ENCODE measurements at places on chromosomes 11 and 22.

DNA sequence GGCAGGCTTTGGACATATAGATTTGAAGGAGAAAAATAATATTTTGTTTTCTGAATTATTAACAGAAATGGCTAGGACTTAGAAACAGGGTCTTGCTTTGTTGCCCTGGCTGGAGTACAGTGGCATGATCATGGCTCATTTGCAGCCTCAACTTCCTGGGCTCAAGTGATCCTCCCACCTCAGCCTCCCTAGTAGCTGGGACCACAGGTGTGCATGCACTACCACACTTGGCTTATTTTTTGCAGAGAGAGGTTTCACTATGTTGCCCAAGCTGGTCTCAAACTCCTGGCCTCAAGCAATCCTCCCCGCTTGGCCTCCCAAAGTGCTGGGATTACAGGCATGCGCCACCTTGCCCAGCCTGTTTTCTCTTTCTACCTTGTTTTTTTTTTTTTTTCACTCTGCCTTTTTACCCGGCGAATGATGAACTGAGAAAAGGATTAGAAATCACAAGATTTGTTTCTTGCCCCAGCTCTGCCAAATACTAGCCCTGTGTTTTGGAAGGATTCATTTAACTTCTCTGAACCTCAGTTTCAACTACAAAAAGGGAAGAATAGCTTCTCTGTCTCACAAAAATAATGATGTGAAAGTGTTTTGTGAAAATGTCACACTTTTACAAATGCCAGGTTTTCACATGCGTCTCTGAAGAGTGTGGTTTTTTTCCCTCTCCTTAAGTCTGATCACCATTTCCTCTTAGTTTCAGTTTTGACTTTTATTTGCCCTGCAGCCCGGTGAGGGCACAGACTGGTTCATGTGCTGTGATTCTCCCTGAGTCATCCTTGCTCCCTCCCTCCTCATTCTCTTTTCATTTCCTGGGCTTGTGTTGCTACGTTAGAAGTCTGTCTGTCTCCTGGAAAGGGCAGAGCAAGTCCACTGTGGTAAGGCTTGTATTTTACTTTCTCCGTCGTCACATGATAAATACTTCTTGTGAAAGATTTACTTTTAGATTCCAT is 67.7 kb downstream of the BCL2L13 start:
- H3K4me1 ChIP-seq: peaks cover 15% of the 10 kb centered on the region
- H3K36me3 ChIP-seq: peaks cover 4% of the 10 kb centered on the region
- no peak for DNase-seq

DNA sequence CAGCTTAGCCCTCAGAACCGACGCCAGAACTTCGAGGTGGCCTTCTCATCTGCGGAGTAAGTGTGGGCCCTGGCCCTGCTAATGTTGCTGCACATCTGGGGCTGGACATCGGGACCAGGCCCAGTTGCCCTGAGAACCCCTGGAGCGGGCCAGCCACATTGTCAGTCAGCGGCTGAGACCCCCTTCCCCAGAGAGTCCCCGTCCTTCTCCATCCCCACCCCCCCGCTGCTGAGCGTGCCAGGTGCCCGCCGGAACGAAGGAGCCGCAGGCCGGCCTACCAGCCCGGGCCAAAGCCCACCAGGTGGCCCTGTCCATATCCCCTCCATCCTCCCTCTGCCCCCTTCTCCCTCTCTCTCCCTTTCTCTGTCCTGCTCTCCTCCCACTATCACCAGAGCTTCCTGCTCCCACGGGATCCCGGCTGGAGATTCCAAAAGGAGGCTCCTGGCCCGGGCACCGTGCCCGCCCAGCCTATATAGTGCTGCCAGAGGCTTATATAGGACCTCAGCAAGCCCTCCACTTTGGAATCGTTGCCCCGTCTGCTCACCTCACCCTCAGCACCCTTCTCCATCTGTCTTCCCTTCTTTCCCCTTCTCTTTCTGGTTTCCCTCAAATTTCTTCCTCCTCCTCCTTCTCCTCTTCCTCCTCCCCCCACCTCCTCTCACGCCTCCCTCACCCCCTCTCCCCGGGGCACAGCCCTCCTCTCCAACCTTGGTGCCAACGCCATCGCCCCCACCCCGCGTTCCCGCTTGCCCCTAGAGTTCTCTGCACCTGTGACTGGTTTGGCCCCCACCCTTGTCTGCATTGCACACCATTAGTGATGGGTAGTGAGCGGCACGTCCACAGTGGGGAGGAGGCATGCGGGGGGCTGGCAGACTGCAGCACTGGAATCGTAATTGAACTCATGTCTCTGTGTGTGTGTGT is 7.3 kb downstream of the SELENOM start:
- DNase-seq: no peak
- no peak overlapping the region for H3K4me3 ChIP-seq
- no peaks in the 10 kb centered on the region for H3K4me1 ChIP-seq
- H3K27me3 ChIP-seq: no peaks in the 10 kb centered on the region
- peaks cover 2% of the 10 kb centered on the region for H3K36me3 ChIP-seq

DNA sequence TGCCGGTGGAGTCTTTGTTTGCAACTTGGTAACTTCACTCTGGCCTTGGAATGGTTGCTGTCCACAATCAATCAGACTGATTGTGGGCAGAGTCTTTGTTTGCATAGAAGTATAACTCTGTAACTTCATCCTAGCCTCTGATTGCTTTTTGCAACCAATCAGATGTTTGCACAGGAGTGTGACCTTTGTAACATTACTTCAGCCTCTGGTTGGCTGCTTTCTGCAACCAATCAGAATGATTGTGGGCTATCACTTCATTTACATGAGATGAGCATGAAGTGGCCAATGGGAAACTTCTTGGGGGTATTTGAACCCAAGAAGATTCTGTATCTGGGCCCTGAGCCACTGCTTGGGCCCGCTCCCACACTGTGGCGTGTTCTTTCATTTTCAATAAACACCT is 79.6 kb upstream of the CLDN5 start:
- no peaks in the 10 kb centered on the region for H3K4me1 ChIP-seq
- no peak overlapping the region for H3K4me3 ChIP-seq
- H3K27ac ChIP-seq: no peak overlapping the region
- H3K27me3 ChIP-seq: peaks cover 32% of the 10 kb centered on the region
- no peak for DNase-seq

DNA sequence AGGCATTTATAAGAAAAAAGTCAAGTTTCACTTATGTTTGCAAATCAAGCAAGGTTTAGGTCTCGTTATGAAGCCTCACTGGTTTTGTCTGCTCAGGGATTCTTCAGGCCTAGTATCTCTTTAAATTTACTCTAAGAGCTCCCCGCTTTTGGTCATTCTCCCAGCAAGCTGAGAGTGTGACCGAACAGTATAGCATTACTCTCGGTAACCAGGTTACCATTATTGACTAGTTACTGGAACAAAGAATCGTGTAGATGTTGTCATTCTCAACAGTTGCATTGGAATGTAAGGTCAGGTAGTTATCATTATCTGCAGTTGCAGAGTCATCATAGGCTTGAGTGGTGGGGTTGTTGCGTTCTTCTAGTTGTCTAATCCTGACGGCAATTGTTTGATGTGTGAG is 9.8 kb upstream of the USP2 start:
- no peak for DNase-seq
- peaks cover 44% of the 10 kb centered on the region for H3K27me3 ChIP-seq
- no peaks in the 10 kb centered on the region for H3K4me1 ChIP-seq
- H3K36me3 ChIP-seq: no peaks in the 10 kb centered on the region
- no peak overlapping the region for H3K4me3 ChIP-seq

DNA sequence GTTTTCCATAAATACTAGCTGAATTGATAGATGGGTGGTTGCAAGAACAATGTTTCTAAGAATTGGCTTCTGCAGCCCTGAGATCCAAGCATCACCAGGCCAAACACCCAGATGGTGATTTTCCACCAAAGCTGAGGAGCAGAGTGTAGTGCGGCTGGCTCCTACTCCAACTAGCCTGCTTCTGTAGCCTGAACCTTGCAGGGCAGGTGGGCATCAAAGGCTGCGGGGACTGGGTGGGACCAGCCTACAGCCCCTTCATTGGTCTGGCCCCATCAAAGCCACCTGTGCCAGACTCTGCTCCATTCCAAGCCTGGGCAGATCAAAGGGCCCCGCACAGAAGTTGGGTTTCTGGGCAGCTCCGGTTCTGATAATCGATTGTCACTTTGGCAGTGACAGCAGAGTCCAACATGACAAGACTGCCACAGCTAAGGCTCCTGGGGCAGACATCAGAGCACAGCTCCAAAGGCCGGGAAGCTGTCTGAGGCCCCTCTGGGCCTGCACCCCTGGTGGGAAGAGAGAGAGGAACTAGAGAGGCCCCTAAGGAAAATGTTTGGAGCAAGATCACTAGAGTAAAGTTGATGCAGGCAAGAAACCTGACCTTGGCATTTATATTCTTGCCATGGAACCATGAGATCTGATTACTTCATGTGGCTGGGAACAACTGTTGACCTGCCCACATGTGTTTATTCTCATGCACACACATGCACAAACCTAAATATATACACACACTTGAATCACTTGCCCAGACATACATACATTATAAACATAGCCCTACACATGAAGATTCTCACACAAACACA is 582.9 kb downstream of the INSC start:
- no peak for DNase-seq
- no peak overlapping the region for H3K4me3 ChIP-seq
- H3K27ac ChIP-seq: no peak overlapping the region

GRCh38 chr11:73467505-73467904 is 91.3 kb downstream of the RELT start:
- no peak for DNase-seq
- peaks cover 3% of the 10 kb centered on the region for H3K36me3 ChIP-seq
- H3K27me3 ChIP-seq: no peaks in the 10 kb centered on the region
- no peak overlapping the region for H3K27ac ChIP-seq

DNA sequence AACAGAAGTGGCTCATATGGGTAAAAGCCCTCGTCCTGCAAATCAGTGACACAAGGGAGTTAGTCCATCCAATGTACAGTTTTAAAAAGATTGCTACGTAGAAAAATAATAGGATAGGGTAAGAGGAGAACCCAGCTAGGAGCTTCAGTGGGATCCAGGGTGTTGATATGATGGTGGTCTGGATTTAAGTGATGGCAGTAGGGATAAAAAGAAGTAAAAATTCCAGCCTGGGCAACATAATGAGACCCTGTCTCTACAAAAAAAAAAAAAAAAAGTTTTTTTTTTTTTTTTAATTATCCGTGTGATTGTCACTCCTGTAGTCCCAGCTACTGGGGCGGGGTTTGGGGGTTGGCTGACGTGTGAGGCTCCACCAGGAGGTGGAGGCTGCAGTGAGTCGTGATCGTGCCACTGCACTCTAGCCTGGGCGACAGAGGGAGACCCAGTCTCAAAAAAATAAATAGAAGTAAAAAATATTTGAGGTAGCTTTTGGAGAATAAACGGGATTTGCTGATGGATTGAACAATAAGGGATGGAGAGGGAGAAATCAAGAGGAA is 7.0 kb upstream of the L3MBTL2 start:
- peaks cover 7% of the 10 kb centered on the region for H3K36me3 ChIP-seq
- H3K4me1 ChIP-seq: peaks cover 10% of the 10 kb centered on the region
- peak overlapping the region; percentile 6 for H3K27ac ChIP-seq
- peak overlapping the region; percentile 77 for H3K4me3 ChIP-seq

DNA sequence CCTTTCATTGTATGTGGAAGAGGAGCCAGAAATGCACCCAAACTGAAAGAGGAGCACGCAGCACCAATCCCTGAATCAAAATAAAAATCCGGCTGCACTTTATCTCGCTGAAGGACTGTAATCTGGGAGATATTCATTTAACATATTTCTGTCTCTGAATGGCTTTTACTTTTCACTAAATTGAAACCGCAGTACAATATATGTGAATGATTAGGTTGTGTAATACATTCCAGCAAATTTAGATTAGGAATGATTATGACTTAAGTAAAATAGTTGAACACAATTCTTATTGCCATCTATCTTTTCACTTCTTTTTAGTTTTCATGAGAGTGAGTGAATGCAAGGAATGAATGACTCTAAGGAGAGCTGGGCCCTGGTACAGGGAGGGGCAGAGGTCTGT is 232.1 kb downstream of the ST3GAL4 start:
- H3K27ac ChIP-seq: no peak overlapping the region
- H3K27me3 ChIP-seq: peaks cover 24% of the 10 kb centered on the region
- no peak for DNase-seq
- no peaks in the 10 kb centered on the region for H3K36me3 ChIP-seq
- H3K4me1 ChIP-seq: no peaks in the 10 kb centered on the region

DNA sequence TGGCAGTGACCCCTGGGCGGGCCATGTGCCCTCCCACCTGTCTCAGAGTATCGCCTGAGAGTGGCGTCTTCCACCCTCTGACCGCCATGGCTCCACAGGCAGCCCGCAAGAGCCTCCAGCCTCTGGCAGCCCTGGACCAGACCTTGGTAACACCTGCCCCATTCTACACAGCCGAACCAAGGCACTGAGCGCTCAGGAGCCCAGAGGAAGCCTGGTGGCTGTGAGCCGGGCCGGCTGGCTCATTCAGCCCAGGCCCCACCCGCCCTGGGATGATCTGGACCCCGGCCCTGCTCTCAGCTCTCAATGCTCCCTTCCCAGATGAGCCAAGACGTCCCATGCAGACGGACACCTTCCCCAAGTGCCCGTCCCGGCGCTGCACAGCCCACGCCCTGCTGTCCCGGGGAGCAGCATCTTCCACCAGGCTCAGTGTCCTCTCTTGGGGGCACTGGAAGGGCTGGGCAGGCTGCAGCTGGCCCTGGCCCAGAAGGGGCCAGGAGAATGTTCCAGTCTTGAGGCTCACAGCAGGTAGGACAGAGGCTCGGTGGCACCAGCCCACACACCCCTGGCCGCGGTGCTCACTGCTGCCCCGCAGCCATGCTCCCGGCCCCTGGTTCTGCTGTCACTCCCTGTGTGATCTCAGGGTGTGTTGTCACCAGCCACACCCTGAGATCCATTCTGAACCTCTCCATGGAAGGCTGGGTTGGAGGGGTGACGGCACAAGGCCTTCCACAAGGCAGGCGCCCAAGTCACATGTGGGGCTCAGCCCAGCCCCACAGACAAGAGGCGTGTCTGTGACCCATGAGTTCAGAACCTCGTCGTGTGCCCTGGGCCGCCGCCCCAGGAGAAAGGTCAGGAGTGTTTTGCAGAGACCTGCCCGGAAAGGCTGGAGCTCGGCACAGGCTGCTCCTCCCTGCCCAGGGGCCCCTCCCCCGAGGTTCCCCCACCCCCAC is 24.2 kb upstream of the PPARA start:
- H3K27me3 ChIP-seq: no peaks in the 10 kb centered on the region
- no peak overlapping the region for H3K4me3 ChIP-seq
- DNase-seq: no peak
- H3K27ac ChIP-seq: no peak overlapping the region
- H3K36me3 ChIP-seq: peaks cover 2% of the 10 kb centered on the region

GRCh38 chr11:68022531-68022930 is 8.0 kb upstream of the NDUFS8 start:
- H3K4me1 ChIP-seq: peaks cover 4% of the 10 kb centered on the region
- H3K27ac ChIP-seq: no peak overlapping the region
- H3K36me3 ChIP-seq: no peaks in the 10 kb centered on the region
- peaks cover 11% of the 10 kb centered on the region for H3K27me3 ChIP-seq
- no peak overlapping the region for H3K4me3 ChIP-seq

- peaks cover 82% of the 10 kb centered on the region for H3K27me3 ChIP-seq
- DNase-seq: no peak
- H3K4me1 ChIP-seq: peaks cover 13% of the 10 kb centered on the region
- H3K27ac ChIP-seq: no peak overlapping the region
Observed at GRCh38 chr11:8261291-8261690, 2.4 kb downstream of the LMO1 start.

- DNase-seq: no peak
- H3K36me3 ChIP-seq: no peaks in the 10 kb centered on the region
- no peak overlapping the region for H3K4me3 ChIP-seq
- peaks cover 23% of the 10 kb centered on the region for H3K27me3 ChIP-seq
- no peaks in the 10 kb centered on the region for H3K4me1 ChIP-seq
Observed at GRCh38 chr11:6898911-6899310, 6.6 kb upstream of the OR2D2 start.

All from central memory CD8-positive, alpha-beta T cell (primary cell).